NCI-H1105 (cell line): ENCODE measurements at places on chromosomes 12 and 14.

DNA sequence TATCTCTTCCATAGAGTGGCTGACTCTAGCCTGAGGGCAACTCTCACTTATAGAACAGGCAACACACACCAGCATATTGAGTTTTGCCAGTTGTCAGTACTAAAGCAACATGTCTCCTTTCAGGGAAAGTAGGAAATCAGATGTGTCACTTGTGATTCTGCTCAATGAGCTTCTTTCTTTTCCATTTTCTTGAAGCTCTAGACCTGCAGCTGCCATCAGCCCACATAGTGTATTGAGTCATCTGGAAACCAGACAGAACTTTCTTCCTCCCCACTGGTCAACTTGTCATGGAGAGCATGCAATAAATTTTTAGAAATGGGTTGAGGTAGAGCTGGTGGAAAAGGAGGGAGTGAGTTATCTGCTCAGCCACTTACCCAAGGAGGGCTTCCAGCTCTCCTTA, 209.0 kb upstream of the PLEKHG7 start:
- no peak for DNase-seq

DNA sequence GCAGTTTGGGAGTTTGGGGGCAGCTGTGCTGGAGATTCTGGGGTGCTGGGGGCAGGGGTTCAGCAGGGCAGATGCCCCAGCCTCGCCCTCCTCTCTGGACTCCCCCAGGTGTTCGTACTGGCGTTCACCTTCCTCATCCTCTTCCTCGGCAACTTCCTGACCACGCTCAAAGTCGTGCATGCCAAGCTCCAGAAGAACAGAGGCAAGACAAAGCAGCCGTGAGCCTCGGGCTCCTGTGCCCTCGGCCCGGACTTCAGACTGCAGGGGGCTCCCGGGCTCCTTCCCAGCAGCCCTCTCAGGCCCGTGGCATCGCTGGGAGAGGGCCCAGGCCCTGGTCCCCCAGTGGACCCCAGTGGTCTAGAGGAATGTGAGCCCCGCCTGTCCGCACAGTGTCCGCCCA, 18.0 kb downstream of the RHOF start:
- DNase-seq: no peak

DNA sequence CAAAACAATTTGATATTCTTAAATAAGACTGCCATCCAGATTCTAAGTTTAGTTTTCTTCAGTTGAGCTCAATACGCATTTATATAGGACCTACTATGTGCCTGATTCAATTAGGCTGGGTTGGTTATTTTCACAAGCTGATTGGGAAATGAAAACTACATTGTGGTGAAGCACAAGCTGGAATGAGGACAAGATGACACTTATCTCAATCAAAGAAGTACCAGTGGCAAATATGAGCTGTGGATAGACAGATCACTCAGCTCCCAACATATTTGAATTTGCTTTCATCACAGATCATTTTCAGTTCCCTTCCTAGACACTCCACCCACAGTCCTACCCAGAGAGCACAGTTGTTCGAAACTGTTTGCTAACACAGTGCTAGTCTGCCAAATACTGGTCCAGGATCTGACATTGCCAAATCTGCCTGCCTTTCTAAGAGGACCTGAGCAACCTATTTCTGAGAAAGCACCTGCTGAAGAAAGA, 74.7 kb downstream of the LLPH start:
- no peak for DNase-seq

DNA sequence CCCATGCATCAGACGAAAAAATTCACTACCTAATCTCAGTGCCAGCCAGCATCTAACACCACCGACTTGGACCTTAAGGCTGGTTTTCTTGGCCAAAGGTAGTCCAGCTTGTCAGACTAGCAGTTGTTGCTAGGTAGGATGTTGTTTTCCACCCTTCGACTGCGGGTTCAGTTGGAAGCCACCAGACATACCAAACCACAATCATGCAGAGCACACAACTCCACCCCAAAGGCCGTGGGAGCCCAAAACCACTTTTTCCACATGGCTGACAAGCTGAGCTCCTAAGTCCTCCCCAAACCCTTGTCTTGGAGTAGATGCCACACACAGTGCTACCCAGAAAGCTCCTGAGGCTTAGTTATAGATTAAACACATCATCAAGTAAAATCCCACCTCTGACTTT, 46.8 kb downstream of the LRIG3 start:
- DNase-seq: no peak

- DNase-seq: no peak
Measured at GRCh38 chr14:104201063-104201462, 62.7 kb downstream of the KIF26A start.

DNA sequence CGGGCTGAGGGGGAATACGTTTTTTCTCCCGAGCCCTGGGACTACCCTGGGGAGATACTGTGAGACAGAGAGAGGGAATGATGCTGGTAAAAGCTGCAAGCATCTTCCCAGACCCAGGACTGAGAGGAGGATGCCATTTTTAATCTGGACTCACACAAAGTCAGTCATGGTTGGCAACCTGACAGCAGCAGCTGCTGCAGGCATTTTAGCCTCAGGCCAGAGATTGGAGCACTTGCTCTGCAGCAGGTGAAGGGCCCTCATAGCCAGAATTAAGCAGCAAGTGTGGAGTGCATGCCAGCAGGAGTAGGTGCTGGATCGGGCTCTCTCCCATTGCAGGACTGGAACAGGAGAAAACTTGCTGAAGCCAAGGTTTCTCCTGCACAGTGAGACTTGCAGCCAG, 361.1 kb upstream of the CLEC14A start:
- DNase-seq: peak; percentile 88

DNA sequence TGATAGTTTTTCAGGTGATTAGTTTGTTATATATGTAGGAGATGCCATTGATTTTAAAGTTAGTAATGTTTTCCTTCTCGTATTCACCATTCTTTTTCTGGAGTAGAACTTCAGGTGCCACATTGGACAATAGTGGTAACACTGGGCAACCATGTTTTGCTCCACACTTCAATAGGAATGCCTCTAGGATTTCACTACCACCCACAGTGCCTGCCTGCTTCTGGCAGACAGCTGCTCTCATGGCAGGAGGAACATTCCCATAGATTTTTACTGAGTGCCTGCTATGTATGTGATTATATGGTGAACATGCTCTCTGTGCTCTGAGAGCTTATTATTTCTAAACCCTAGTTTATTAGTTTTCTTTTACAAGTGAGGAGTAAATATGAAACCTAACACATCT, 53.7 kb downstream of the GCH1 start:
- no peak for DNase-seq

- DNase-seq: no peak
Measured at GRCh38 chr12:28108599-28108998, 81.7 kb upstream of the CCDC91 start.

GRCh38 chr14:44649061-44649460, 142.0 kb upstream of the FSCB start:
- no peak for DNase-seq

GRCh38 chr14:64688811-64689281, 15.4 kb upstream of the PLEKHG3 start:
- DNase-seq: no peak

GRCh38 chr14:39974036-39974435, 541.8 kb upstream of the FBXO33 start:
- no peak for DNase-seq

- no peak for DNase-seq
Measured at GRCh38 chr12:127307528-127307927, 959.4 kb upstream of the TMEM132C start.

- peak; percentile 87 for DNase-seq
Measured at GRCh38 chr12:9943240-9943639, 11.1 kb upstream of the CLEC2A start.

- DNase-seq: peak; percentile 23
Measured at GRCh38 chr12:104684884-104685283, 228.1 kb downstream of the CHST11 start.

GRCh38 chr12:67695974-67696373, 47.4 kb downstream of the DYRK2 start:
- no peak for DNase-seq

- DNase-seq: peak; percentile 72
Measured at GRCh38 chr12:13362260-13362841, 165.8 kb downstream of the EMP1 start.

GRCh38 chr12:131101006-131101405, 147.3 kb downstream of the ADGRD1 start:
- no peak for DNase-seq

GRCh38 chr12:53196486-53196885, 10.6 kb downstream of the ITGB7 start:
- DNase-seq: no peak

DNA sequence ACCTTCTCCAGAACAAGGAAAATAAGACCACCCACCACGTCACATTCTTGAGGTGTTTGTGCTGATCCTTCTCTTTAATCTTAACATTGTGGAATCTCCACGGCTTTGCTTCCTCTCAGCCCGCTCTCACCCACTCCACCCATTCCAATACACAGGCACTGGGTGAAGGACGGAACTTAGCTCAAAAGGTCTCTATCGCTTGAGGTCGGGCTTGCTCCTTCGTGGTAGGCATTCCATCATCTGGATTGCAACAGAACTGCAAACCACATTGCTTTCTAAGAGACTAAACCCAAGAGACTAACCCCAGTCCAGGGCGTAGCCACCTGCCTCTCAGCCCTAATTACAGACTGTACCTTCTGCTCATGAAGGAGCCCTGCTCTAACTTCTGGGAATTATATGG, 24.0 kb upstream of the MDM2 start:
- no peak for DNase-seq

DNA sequence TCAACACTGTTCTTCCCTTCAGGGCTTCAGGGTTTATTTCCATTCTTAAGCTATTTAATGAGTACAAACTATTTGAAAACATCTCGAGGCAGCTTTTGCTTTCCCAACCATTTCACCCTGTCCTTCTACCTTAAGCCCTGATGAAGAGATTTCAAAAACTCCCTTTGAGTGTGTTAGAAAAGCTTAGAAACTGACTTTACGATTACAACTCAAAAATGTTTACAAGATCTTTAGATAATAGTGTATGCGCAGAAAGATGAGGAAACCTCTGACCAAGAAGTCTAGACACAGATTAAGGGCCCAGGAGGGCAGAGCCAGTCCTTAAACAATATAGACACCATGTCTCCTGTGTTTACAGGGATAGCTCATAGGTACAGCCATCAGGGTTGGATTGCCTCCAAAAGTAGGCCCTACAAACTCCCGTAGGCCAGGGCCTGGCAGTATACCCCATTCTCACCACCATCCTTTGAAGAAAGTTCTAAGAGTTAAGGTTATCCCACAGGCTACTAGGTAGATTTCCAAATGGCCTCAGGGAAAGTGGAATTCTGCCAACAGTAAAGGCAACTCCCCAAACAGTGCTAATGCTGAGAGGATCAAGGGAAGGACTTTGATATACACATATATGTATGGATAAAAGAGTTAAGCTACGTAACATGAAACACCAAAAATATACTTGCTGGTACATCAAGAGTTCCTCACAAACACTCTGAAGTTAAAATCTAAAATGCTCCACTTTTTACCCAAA, 11.4 kb upstream of the SOS2 start:
- DNase-seq: no peak

DNA sequence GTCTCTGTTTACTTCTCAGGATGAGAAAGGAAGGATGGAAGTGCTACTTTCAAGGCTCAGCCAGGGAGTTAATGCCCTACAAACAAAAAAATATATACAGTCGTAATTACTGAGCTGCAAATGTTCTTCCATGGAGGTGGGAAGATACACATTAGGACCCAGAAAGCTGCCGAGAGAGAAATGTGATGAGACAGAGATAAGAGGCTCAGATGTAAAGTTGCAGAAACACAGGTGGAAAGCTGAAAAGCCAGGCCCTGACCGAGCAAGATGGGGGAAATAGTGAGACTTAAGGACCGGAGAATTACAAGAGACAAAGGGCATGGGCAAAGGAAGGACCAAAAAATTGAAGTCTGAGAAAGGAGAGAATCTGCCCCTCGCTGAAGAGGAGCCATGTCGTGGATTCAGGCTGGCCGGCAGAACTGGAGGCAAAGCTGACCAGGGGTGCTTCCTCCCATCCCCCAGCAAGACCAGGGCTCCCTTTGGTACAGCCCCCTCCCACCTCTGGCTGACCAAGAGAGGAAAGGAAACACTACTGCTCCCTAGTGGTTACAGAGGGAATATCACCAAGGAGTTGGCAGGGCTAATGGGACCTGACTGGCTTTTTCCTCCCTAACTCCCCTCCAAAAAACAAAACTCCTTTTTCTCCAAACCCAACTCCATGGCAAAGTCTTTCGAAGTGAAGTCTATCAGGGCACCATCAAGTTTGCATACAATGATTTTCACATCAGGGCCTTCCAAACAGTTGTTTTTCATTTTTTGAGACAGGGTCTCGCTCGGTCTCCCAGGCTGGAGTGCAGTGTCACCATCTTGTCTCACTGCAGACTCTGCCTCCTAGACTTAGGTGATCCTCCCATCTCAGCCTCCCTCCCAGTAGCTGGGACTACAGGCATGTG, 12.1 kb downstream of the ZFHX2 start:
- peak; percentile 51 for DNase-seq

GRCh38 chr12:62720661-62721330, 214.2 kb downstream of the PPM1H start:
- DNase-seq: no peak

DNA sequence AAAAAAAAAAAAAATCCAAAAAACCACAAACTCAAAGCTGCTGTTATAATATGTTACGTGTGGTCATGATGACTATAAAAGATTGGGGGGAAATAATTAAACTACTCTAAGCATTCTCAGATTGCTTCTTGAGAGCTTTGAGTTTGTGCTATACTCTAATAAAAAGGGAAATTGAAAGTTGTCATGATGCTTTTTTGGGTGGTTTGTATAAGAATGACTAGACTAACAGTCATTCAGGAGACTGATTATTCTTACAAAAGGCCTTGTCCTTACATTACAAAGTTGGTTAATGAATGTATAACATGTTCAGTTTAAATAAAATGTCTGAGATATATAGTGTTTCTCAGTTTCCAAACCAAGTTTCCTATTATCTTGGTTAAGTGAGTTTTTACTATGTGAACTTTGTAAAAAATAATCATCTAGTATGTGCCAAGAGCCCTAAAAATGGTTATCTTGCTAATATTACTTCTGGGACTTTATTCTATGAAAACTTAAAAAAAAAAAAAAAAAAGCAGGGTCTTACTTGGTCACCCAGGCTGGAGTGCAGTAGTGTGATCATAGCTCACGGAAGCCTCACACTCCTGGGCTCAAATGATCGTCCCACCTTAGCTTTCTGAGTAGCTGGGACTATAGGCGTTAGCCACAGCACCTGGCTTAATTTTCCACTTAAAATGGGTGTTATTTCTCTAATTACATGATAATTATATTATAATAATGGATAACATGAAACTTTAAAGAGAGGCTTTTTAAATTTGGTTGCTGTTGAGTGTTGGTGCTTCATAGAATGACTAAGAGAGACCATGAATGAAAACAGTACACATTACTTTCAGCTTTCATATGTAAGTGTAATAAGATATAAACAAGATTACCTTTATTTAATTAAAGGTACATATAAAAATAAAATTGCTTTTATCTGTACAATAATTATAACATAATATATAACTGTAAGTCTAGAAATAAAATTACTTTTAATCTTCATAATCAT, 459.6 kb upstream of the RGS6 start:
- no peak for DNase-seq

GRCh38 chr12:65522956-65523860, 244.7 kb downstream of the MSRB3 start:
- DNase-seq: no peak

DNA sequence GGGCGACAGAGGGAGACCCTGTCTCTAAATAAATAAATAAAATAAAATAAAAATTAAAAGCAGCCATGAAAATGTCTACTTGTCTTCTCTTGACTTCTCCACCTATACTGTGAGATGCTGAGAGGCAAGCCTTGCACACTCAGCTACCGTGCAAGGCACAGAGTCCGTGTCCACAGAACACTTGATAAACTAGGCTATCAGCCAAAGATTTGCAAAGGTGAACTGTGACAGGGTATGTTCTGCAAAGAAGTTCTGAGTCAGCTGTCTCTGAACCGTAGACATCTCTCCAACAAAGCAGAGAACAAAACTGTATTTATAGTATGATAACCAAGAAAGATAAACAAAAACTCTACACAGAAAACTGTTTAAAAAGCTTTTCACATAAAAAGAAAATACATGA, 35.5 kb downstream of the STXBP6 start:
- no peak for DNase-seq
